ENCODE measurements at places on chromosomes 12 and 14.

GRCh38 chr12:30794020-30794419, 39.3 kb upstream of the CAPRIN2 start:
- DNase-seq, result no peak

GRCh38 chr12:127590868-127591267, 676.1 kb upstream of the TMEM132C start:
- no peak for DNase-seq

DNA sequence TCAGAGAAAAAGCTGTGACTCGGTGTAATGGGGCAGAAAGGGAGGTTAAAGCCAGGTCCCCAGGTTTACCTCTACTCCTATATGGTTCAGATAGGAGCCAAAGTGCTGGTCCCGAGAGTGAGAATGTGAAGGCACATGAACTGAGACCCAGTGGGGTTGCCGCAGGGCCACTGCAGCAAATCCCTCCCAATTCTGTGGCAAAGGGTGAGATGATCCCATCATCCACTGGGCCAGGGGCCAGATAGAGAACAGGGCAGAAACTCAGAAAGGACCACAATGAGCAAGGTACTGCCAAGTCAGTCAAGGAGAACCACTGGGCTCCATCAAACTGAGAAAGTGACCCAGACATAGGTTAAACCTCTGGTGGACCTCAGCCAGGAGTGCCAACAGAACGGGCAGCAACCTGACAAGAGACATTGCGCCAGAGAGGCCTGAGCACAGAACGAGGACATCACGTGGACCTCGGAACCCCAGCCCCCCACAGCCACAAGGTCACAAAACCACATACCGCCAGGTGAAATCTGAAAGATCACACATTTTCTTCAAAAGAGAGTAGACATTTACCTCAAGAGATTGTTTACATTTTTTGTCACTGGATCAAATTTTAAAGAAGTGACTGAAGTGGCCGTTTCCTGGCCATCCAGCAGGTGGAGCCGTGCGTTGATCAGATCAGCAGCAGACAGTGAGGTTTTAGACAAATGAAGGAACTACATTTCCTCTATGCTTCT, 20.5 kb upstream of the ITPR2 start:
- peak; percentile 44 for DNase-seq

- no peak for DNase-seq
These were observed 92.8 kb upstream of the FLRT2 start for GRCh38 chr14:85437148-85437547.

- DNase-seq, result no peak
These were observed 92.4 kb upstream of the TSPAN8 start for GRCh38 chr12:71250166-71250565.

- no peak for DNase-seq
These were observed 17.7 kb upstream of the STXBP6 start for GRCh38 chr14:25067600-25067999.

DNA sequence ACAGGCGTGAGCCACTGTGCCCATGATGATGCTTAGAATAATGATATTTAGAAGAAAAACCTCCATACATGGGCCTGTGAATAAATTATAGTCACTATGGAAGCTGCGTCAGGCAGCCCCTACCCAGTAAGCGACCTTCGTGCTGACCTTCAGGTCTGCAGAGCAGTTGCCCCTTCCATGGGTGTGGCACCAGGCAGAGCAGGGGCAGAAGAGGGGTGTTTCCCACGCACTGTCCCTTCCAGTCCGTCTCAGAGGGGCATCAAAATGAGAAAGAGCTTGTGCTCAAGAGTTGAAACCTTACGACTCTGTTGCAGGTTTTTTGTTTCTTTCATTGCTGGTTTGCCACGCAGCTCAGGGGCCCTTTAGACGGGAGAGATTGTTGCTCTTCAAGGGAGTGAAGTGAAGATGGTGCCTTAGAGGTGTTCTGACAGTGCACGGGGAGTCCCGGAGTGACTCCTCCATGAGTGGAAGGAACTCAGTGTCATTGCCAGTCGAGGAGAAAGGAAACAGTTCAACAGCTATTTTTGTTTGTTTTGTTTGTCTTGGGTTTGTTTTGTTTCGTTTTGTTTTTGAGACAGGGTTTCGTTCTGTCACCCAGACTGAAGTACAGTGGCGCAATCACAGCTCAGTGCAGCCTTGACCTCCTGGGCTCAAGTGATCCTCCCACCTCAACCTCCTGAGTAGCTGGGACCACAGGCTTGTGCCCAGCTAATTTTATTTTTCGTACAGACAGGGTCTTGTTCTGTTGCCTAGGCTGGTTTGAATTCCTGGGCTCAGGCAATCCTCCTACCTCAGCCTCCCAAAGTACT, 13.9 kb downstream of the CKB start:
- DNase-seq, result no peak

DNA sequence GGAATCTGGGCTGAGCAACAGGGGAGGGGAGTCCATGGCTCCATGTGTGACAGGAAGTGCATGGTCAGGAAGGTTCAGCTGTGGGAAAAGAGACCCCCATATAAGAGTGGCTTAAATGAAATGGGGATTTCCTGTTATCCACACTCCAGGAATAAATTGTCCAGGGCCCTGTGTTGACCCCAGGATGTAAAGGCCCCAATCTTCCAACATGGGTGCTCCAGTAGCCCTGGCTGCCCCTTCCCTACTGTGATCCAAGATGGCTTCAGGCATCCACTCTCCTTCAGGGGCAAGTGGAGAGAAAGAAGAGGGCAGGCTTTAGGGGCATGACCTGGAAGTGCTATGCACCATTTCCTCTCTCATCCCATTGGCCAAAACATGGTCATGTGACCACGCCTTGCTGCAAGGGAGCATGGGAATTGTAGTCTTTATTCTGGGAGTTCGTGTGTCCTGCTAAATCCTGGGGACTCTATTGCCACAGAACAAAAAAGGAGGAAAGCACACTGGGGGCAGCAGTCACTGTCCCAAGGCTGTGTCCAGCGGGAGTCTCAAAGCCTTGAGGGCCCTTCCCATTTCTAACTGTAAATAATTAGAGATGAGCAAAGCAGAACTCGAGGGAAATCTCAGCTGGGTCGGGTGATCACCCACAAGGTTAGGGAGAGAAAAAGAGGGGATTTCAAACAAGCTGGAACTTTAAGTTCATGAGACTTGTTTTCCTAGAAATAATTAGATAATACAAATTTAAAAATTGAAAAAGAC, 289.2 kb downstream of the ADGRD1 start:
- DNase-seq, result no peak

DNA sequence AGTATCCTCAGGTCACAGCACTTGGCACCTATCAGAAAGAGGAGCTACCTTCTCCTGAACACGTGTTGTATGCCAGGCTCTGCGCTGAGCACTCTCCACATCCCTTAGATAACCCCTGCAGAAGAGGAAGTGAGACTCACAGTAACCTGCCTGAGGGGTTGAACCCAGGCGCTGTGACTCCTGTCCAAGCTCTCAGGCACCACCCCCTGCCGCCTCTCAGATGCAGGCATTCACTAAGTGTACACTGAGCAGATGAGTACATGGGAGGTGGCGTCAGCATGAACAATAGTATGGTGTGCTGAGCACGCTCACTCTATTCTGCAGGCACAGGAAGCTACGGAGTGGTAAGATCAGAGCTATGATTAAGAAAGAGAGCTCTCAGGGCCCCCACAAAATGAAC, 21.0 kb upstream of the RIC8B start:
- no peak for DNase-seq

Measured in stimulated activated CD4-positive, alpha-beta T cell treated with anti-CD3 and anti-CD28 coated beads, Interleukin-1b, Interleukin-23, amount 100 ng/mL, for 1 hour (primary cell).